Central memory CD8-positive, alpha-beta T cell (primary cell): ENCODE measurements at places on chromosomes 5 and 9.

- no peak for DNase-seq
Measured at GRCh38 chr5:57524348-57525060, 41.9 kb upstream of the ACTBL2 start.

- no peak for DNase-seq
Measured at GRCh38 chr5:83568186-83568585, 96.6 kb downstream of the VCAN start.

DNA sequence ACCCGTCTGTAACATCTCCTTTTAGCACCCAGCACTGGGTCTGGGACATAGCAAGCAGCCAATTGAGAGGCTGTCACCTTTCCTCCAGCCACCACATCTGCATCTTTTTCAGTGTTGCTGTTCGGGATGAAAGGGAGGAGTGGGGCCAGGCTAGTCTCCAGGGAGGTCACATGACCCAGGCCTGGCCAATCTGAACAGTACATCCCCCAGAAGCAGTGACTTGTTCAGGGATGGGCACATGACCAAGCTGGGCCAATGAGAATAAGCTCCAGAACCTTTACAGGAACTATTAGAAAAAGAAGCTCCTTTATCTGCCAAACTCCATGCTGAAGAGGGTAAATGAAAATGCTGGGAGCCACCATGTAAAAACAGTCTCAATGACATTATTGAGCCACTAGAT is 359.0 kb downstream of the SLIT3 start:
- DNase-seq: no peak

DNA sequence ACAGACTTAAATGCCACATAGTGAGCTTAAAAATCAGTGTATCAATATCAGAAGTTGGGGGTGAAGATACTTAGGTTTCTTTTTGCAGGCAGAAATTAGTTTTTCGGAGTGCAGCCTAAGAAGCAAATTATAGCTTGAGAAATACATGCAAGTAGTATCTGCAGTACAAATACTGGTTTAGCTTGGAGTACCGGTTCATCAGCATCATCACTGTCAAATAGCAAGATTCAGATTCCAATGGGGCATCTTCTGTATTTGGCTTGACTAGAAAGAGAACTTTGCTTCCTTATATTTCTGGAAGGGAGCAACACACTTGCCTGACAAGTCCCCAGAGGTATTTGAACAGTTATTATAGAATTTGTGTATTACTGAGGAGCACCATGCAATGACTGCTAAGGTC is 19.8 kb downstream of the SLC31A1 start:
- no peak for DNase-seq

GRCh38 chr5:177204281-177204680 is 70.7 kb downstream of the NSD1 start:
- DNase-seq: no peak

GRCh38 chr5:42810834-42811590 is 680 bp downstream of the SELENOP start:
- DNase-seq: no peak

- no peak for DNase-seq
Measured at GRCh38 chr5:22306011-22306410, 547.1 kb downstream of the CDH12 start.
